ENCODE measurements at places on chromosomes 5 and 9. TPM values are rescaled to one million over a fixed set of nuclear protein-coding genes. Genes with fewer than 3 reads are reported as not detected.

BTNL3 gene
- total RNA-seq: not detected

- no peak for DNase-seq
Measured at GRCh38 chr5:88734191-88734640, 148.8 kb downstream of the MEF2C start.

GRCh38 chr9:25904701-25905100, 226.5 kb upstream of the TUSC1 start:
- no peak for DNase-seq

DNA sequence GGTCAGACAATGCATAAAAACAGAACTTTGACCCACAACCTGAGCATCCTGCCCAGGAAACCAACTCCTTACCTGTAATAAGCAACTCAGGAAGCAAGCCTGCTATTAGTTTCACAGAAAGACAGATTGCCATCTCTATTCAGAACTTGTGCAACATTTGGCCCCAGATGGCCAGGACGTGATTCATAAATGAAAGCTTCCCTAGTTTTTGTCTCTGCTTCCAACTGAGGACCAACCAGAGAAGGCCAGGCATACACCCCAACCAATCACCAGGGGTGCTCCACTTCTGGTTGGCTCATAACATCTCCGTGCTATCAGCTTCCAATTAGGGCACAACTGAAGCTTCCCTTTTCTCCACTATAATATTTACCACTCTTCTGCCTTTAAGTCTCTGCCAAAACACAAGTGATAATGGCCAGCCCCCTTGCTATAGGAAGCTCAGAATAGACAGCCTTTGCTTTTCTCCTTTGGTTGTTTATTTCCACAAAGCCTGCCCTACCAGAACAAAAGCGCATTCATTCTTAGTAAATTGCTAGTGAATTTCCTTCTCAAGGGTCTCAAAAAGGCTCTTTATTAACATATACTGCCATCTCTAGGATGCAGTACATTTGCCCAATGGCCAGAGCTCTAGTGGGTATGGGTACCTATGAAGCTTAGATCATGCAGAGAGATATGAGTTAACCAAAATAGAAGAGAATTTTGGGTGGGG, 289.7 kb upstream of the DAP start:
- DNase-seq: no peak

- DNase-seq: no peak
Measured at GRCh38 chr9:136700304-136700703, 12.1 kb upstream of the DIPK1B start.

- no peak for DNase-seq
Measured at GRCh38 chr9:93231121-93231694, 47.3 kb downstream of the WNK2 start.

All from tibial nerve (tissue), 4 donors.